ENCODE measurements at places on chromosomes 6 and 20.

DNA sequence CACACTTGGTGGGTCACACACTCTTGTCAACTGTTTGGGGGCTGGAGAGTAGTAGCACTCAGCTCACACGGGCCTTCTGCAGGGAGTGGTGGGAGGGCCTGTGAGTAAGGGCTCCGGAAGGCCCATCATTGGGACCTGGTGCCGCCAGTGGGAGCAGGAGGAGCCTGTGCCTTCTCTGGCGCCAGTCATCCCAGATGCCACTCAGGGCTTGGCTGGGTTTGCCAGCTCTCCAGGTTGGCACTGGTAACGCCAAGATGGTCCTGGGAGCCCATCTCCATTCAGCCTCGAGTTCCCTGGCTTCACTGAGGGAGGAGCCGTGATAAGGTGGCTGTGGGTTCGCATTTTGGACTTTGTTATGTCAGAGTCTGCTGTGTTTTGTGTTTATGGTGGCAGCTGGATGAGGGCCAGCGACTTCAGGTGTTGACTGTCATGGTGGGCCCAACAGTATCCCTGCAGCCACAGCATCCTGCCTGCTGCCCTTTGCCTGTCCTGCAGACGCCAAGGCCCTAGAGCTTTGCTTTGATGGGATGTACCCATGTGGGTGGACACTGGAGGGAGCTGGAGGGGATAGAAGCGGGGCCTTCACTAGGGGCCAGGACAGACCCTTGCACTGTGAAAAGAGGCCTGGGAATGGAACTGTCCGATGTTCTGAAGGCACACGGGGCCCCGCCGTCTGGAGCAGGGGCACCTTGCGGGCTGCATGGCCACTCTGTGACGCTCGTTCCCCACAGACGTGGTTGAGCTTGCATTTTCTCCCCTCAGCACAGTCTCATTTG, 13.3 kb upstream of the DNAJC5 start:
- no peak for DNase-seq

DNA sequence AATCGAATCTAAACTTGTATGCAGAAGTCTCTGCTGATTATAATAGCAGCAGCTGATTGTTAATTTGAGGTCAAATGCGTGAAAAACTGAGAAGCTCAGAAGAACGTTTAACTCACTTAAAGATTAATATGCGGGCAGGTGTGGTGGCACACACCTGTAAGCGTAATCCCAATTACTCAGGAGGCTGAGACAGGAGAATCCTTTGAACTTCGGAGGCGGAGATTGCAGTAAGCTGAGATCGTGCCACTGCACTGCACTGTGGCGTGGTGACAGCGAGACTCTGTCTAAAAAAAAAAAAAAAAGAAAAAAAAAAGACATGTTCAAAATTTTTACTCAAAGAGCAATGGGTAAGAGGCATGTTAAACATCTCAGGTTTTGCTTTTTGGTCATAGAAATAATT, 1370.8 kb downstream of the GRIK2 start:
- no peak for DNase-seq

GRCh38 chr6:8219352-8219943, 117.1 kb upstream of the EEF1E1 start:
- DNase-seq, result no peak

DNA sequence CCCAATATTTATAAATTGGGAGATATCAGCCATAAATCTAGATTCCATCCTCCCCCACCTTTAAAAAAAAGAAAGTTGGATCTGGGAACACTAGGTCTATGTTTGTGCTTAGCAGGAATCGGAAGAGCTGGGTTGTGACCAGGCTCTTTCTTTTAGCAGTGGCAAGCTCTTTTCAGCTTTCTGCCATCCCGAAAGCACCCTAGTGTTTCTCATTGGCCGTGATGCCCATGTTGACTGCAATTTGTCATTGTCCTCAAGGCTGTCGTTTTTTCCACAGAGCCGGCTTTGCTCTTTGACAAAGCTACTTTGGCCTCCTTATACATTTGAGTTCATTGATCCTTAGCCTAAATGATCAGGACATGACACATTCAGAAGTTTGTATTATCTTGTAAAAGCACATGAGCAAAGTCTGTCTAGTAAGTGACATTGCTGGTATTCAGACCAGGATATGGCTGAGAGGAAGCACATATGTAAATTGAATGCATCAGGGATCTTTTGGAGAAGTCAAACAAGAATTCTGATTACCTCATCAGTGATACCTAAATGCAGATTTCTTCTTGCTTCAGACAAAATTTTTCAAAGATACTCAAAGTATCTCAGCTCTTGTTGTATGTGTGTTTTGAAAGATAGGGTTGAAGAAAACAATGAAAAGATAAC, 50.1 kb downstream of the CARMIL1 start:
- no peak for DNase-seq

DNA sequence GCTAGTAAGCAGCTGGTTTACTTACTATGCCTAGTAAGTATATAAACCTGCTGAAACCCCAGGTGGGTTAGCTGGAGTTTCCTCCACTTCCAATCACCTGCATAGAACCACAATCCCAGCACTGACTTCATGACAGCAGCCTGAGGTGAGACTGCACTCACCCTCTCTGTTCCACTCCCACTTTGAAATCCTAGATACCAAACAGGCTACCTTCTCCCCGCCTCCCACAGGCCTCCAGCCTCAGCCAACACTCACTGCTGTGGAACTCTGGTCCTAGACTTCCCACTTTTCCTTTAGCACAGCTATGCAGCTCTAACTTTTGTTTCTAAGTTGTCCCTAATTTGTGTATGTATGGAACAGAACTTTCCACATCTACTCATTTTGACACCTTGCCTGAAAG, 149.7 kb upstream of the ARID1B start:
- DNase-seq, result no peak

DNA sequence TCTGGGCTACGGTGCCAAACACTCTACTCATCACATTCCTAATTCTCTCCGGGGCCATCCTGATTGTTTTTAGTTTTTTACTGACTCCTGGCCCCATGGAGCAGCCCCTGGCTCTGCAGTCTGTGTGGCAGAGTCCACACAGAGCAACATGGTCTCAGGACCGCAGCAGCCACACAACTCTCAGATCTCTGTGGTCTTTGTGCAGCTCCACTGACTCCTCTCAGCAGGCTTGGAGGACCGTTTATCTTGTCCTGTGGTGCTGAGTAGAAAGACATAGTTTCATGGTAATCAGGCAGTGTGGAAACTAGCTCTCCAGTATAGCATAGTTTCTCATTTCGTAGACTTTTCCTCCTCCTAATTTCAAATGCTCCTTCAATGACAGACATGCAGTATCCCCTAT, 168.4 kb downstream of the EDN1 start:
- no peak for DNase-seq

DNA sequence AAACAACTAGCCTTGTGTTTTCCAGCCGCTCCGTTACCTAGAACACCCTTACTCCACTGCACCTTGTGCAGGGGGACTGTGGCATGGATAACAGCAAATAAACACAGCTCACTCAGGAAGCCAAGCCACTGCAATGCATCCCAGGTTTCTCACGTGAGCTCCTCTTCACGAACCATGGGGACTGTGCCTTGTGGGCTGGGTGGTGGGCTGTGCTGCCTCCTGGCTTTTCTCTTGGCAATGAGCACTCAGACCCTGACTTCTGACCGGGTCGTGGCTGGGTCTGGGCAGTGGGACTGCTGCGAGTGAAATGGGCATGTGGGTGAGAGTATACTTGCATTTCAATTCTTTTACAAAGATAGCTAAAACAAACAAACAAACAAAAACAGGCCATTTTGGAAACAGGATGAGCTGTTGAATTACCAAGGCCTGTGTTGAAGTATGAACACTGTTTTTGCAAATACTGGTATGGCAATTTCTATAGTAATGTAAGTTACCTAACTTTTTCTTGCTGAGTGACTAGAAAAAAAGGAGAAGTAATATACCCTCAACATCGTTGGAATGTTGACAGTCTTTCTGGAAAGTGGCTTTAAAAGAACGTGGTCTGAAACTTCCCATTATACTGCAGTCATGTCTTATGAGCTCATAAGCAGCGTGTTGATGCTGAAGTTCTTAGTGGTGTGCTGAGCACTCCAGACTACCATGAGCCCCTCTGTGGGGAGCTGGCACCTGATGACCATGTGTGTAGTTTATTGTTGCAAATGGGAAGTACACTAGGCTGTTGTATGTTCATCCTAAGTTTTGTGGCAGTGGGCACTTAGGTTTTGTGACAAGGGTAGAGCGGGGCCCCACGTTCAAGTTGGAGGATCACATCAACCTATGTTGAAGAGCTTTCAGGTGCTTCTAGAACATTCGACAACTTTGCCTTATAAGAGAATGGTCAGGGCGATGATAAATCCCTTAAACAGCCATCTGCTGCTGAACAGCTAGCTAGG, 120.4 kb downstream of the ARMC2 start:
- DNase-seq, result no peak

- DNase-seq, result no peak
Observed at GRCh38 chr6:113301651-113302050, 555.5 kb upstream of the MARCKS start.

- no peak for DNase-seq
Observed at GRCh38 chr6:43953794-43954310, 173.4 kb downstream of the MRPL14 start.

GRCh38 chr20:54688476-54688875, 213.1 kb downstream of the DOK5 start:
- no peak for DNase-seq

- DNase-seq, result no peak
Observed at GRCh38 chr6:91094806-91095475, 508.1 kb upstream of the MAP3K7 start.

DNA sequence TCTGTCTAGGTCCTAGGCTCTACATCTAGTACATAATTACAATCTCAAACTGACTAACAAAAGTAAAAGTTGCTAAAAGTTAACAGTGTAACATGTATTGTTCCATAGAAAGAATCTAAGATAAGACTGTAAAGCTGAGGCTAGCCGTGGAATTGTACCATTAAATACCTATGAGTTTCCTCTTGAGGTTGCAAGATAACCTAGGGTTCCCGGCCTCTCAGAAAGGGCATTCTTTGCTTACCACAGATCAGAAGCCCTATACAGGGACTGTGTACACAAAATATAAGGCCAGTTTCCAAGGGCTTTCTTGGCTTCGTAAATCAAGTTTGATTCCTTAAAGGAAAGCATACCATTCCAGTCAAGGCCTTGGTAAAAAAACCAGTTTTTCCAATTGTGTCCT, 11.5 kb upstream of the SLC52A3 start:
- DNase-seq, result no peak

DNA sequence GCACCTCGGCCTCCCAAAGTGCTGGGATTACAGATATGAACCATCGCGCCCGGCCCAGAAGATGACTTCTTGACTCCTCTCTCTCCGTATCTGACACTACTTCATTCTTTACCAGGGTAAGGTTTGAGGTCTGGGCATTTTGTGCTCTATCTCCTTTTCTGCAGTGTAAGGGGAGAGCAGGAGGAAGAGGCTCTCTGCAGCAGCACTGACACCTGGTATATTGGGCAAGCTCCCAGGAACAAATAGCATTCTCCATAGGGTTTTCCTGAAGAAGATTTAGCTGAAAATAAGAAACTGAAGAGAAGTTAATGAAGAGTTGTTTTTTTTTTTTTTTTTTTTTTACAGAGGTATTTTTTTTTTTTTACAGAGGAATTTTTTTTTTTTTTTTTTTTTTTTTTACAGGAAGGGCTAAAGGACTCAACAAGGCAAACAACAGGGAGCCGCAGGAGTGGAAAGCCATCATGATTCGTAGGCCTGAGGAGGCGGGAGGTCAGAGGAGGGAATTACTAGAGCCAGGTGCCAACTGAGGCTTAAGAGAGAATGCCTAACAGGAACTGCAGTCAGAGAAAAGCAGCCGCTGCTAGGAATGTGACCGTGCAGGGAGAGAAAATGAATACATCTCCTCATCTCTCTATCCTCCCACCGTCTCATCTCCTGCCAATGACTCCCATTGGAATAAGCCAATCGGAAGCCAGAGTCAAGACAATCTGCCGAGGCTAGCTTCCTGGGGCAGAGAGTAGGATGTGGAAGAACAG, 34.7 kb upstream of the ADGRF4 start:
- DNase-seq, result no peak

- no peak for DNase-seq
Observed at GRCh38 chr6:11722220-11722619, 56.4 kb downstream of the ADTRP start.

- DNase-seq, result no peak
Observed at GRCh38 chr6:88623531-88623930, 339.9 kb downstream of the RNGTT start.

GRCh38 chr6:47419621-47420020, 58.0 kb upstream of the CD2AP start:
- DNase-seq, result no peak

GRCh38 chr6:163383912-163384311, 30.6 kb upstream of the QKI start:
- no peak for DNase-seq

DNA sequence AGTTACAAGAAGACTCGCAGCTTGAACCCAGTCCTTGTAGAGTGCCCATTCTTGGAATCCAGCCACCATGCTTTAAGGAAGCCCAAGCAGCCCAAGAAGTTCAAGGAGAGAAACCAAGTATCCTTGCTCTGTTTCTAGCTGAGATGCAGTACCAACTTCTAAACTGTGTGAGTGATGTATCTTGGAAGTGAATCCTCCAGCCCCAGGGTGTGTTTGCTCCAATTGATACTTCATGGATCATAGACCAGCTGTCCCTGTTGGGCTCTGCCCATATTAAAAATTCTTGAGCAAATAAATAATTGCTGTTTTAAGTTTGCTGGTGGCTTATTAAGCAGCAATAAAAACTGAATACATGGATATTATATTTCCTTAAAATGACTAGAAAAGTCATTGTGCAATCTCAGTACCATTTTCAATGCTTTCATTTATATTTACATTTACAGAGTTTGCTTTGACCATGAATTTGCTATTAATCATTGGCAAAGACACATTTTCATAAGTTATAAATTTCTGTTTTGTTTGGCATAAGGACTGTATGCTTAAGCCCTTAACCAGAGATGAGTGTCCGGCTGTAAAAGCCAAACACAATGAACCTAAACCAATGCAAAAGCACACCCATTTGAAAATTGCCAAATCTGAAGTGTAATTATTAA, 9.2 kb downstream of the SPTLC3 start:
- no peak for DNase-seq

GRCh38 chr20:48878534-48879248, 42.8 kb upstream of the ARFGEF2 start:
- no peak for DNase-seq

GRCh38 chr6:56529594-56530191, 113.0 kb downstream of the DST start:
- no peak for DNase-seq

GRCh38 chr6:170260686-170261085, 30.2 kb downstream of the DLL1 start:
- DNase-seq, result no peak

- no peak for DNase-seq
Observed at GRCh38 chr6:146950351-146950835, 253.8 kb upstream of the STXBP5 start.

- DNase-seq, result no peak
Observed at GRCh38 chr20:20205862-20206236, 153.5 kb downstream of the CFAP61 start.

DNA sequence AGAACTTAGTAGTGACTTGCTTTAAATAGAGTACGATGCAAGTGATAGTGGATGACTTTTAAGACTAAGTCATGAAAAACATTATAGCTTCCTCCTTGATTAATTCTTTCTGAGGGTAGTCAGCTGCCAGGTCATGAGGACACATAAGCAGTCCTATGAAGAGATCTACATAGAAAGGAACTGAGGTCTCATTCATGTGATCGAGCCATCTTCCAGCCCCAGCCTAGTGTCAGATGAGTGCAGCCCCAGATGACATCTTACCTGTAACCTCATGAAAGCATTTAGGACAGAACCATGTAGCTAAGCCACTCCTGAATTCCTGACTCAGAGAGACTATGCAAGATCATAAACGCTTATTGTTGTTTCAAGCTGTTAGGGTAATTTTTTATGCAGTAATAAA, 67.7 kb downstream of the AK9 start:
- DNase-seq, result no peak

- DNase-seq, result no peak
Observed at GRCh38 chr6:170545405-170545804, 7.7 kb downstream of the PSMB1 start.

Measured in GOT3 (cell line).